ENCODE measurements at places on chromosomes 12 and 14. TPM values are rescaled to one million over a fixed set of nuclear protein-coding genes. Genes with fewer than 3 reads are reported as not detected.

KCNA5 gene
- total RNA-seq, result 1.4 TPM

DNA sequence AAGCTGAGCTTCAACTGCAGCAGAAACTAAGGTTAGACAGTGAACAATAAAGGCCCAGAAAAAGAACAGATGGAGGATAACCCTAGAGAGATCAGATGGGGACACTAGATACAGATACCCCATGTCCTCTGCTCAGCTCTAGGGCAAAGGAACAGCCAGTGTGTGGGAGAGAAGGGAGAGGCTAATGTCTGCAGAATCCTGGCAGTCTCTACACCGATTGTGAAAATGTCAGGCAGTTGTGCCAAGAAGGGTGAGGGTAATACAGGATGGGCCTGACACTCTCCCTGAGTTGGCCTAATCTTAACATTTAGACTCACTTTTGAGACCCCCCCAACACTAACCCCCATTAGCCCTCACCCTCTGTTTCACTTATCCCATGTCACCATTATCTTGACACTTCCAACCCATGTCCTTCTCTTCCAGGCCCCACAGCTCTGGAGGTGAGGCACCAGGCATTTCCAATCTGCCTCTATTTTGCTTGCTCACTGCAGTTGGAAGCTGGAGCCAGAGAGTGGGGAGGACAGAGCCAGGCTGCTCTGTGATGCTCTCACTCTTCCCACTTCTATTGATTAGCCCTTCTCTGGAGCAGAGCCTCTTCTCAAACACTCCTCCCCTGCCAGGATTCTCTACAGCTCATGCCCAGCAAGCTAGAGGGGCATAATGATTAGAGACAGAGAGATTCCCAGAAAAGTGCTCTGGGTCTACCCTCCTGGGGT is 3.0 kb upstream of the BLOC1S1 start:
- peaks cover 30% of the 10 kb centered on the region for H3K27me3 ChIP-seq
- no peak overlapping the region for H3K27ac ChIP-seq
- H3K4me3 ChIP-seq, result no peak overlapping the region
- H3K36me3 ChIP-seq, result no peaks in the 10 kb centered on the region

DNA sequence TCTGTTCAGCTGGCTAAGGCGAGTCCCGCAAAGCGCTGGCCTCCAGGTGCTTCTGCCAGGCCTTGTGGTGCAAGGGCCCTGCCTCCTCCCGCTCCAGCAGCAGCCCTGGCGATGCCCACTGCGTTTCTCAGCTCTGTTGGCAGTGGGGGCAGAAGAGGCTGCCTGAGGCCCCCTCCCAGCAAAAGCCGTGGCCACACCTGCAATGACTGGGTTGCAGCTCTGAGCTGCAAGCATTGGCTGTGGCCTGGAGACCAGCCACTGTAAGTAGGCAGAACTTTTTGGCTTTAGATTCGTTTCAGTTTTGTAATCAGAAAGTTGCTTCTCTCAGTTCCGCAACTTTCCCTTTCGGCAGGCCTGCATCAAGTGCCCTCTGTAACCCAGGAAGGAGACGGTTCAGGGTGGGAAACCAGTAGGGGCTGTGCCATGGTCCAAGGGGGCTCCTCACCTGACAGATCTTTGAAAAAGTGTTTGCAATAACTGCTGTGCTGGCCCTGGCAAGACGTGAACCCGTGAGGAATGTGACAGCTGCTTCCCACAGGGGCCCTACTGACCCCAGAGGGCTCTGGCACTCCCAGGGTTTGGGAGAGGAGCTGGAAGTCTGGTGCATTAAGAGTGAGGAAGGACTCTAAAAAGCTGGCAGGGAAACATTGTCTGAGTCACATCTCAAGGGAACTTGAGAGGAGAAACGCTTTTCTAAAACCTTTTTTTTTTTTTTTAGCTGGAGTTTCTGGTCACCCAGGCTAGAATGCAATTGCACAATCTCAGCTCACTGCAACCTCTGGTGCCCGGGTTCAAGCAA is 54.5 kb upstream of the MAX start:
- DNase-seq, result no peak
- no peaks in the 10 kb centered on the region for H3K27me3 ChIP-seq
- no peak overlapping the region for H3K4me3 ChIP-seq
- peak overlapping the region; percentile 29 for H3K27ac ChIP-seq
- H3K36me3 ChIP-seq, result no peaks in the 10 kb centered on the region

DNA sequence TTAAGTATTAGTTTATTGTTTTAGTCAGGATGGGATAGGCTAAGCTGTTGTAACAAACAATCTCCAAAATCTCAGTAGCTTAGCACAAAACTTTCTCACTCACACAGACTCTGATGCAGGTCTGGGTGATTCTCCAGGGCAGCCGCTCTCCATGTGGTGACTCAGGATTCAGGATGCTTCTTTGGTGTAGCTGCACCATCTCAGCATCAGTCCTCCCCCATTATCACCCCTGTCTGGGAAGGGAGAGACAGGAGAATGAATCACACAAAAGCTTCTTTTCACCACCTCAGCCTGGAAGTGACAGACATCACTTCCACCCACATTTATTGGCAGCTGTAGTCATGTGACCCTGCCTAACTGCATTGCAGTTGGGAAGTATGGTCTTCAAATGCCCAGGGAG is 142.3 kb downstream of the DICER1 start:
- H3K27ac ChIP-seq, result no peak overlapping the region
- peaks cover 4% of the 10 kb centered on the region for H3K4me1 ChIP-seq
- DNase-seq, result no peak
- no peak overlapping the region for H3K4me3 ChIP-seq
- H3K36me3 ChIP-seq, result no peaks in the 10 kb centered on the region
- no peaks in the 10 kb centered on the region for H3K27me3 ChIP-seq

PTMS gene
- 179 TPM for total RNA-seq

All from hepatocyte (in vitro differentiated cells).